ENCODE measurements at places on chromosomes 2 and 18. TPM values are rescaled to one million over a fixed set of nuclear protein-coding genes. Genes with fewer than 3 reads are reported as not detected.

GRCh38 chr2:120605231-120605935 lies 130.3 kb upstream of the GLI2 start:
- H3K36me3 ChIP-seq, result no peaks in the 10 kb centered on the region
- no peak overlapping the region for H3K4me3 ChIP-seq
- DNase-seq, result peak; percentile 55
- no peak overlapping the region for H3K27ac ChIP-seq

- H3K36me3 ChIP-seq, result peaks cover 8% of the 10 kb centered on the region
- peaks cover 4% of the 10 kb centered on the region for H3K4me1 ChIP-seq
- DNase-seq, result no peak
- H3K27me3 ChIP-seq, result no peaks in the 10 kb centered on the region
- H3K27ac ChIP-seq, result no peak overlapping the region
- no peak overlapping the region for H3K4me3 ChIP-seq
These were observed 46.2 kb upstream of the DNMT3A start for GRCh38 chr2:25387876-25388449.

GRCh38 chr2:159051133-159051532 lies 82.7 kb downstream of the TANC1 start:
- H3K27ac ChIP-seq, result no peak overlapping the region
- H3K27me3 ChIP-seq, result no peaks in the 10 kb centered on the region
- H3K4me1 ChIP-seq, result peaks cover 28% of the 10 kb centered on the region
- no peak for DNase-seq
- H3K36me3 ChIP-seq, result no peaks in the 10 kb centered on the region
- H3K4me3 ChIP-seq, result no peak overlapping the region

DNA sequence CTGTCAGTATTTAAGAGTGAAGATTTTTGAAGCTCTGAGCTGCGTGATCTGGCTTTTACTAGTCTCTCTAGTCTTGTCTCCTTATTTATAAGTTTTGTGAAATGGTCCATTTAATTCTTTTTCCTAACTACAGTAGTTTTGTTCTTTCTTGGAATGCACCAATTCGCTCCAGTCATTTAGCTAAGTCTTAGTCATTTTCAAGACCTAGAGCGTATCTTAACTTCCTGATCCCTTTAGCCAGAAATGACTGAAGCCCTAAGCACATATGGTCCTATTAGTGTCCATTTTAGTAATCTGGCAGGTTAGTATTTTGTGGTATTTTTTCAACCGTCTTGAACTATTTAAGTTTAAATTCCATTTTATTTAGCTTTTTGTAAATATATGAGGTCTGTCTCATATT lies 3.6 kb downstream of the BIRC6 start:
- no peak for DNase-seq
- H3K27me3 ChIP-seq, result no peaks in the 10 kb centered on the region
- peaks cover 8% of the 10 kb centered on the region for H3K4me1 ChIP-seq
- H3K36me3 ChIP-seq, result peaks cover 3% of the 10 kb centered on the region
- H3K27ac ChIP-seq, result no peak overlapping the region
- no peak overlapping the region for H3K4me3 ChIP-seq

DNA sequence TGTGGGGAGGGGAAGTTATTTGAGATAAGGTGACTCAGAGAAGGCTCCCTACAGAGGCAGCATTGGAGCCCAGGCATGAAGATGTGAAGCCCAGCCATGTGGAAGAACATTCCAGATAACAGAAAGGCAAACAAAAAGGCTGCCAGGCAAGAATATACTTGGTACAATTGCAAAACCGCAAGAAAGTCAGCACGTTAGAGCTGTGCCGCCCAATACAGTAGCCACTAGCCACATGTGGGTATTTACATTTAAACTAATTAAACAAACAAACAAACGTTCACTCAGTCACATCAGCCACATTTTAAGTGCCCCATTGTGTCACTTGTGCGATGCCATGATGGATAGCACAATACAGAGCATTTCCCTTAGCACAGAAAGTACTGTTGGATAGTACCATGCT lies 179.6 kb downstream of the SATB2 start:
- no peaks in the 10 kb centered on the region for H3K36me3 ChIP-seq
- no peak for DNase-seq
- H3K27me3 ChIP-seq, result no peaks in the 10 kb centered on the region
- H3K4me1 ChIP-seq, result no peaks in the 10 kb centered on the region

GRCh38 chr2:238263204-238264071 lies 23.6 kb upstream of the HES6 start:
- peak; percentile 93 for DNase-seq
- no peak overlapping the region for H3K4me3 ChIP-seq
- peaks cover 17% of the 10 kb centered on the region for H3K4me1 ChIP-seq

Gene CPO
- total RNA-seq, result not detected

Gene MAP3K19
- total RNA-seq, result 11.0 TPM

Gene SIX3
- 0.06 TPM for total RNA-seq

Gene LHCGR
- 0.26 TPM for total RNA-seq

Measured in lung (tissue), 17 donors.